Mammary epithelial cell (primary cell): ENCODE measurements at places on chromosomes 4 and X. TPM values are rescaled to one million over a fixed set of nuclear protein-coding genes. Genes with fewer than 3 reads are reported as not detected.
A peak's percentile ranks its signal among the peaks of the same experiment; 100 is the strongest.

The PNMA6F gene
- total RNA-seq: not detected in 2 replicates

DNA sequence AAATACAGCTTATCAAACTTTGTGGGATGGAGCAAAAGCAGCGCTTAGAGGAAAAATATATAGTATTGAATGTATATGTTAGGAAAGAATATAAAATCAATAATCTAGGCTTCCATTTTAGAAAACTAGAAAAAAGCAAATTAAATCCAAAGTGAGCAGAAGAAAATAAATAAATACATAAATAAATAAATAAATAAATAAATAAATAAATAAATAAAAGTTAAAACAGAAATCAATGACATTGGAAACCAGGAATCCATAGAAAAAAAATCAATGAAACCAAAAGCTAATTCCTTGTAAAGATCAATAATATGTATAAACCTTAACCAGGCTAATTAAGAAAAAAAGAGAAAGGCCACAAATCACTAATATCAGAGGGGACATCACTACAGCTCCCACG lies 141.8 kb upstream of the C1QTNF7 start:
- no peak for DNase-seq

GRCh38 chr4:41360214-41360920 lies 103.6 kb downstream of the UCHL1 start:
- DNase-seq: peak; percentile 24

DNA sequence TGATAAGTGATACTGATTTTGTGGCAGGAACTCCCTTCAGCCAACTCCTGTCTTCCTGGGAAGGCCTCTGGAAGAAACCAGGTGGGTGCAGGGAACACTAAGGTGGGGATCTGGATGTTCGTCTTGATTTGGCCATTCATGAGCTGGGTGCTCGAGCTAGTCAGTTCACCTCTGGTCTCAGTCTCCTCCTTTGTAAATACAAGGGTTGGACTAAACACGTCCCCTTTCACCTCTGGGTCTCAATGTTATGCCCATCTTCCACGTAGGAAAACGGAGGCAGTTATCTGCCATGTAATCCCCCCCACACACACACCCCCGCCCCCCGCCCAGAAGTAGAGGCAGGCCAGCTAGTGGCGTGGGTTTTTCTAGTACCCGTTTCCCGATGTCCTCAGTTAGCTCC lies 4.1 kb upstream of the RS1 start:
- no peak for DNase-seq

DNA sequence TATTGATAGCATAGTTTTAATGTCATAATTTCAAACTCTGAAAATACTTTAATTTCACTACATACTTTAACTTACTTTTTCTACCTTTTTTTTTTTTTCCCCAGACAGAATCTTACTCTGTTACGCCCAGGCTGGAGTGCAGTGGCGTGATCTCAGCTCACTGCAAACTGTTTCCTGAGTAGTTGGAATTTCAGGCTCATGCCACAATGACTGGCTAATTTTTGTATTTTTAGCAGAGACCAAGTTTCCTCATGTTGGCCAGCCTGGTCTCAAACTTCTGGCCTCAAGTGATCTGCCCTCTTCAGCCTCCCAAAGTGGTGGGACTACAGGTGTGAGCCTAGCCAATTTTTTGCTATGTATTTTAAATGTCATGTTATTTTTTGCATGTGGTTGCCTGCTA lies 741.6 kb downstream of the TRAM1L1 start:
- no peak for DNase-seq
